ENCODE measurements at places on chromosomes 7 and 10. TPM values are rescaled to one million over a fixed set of nuclear protein-coding genes. Genes with fewer than 3 reads are reported as not detected.

DNA sequence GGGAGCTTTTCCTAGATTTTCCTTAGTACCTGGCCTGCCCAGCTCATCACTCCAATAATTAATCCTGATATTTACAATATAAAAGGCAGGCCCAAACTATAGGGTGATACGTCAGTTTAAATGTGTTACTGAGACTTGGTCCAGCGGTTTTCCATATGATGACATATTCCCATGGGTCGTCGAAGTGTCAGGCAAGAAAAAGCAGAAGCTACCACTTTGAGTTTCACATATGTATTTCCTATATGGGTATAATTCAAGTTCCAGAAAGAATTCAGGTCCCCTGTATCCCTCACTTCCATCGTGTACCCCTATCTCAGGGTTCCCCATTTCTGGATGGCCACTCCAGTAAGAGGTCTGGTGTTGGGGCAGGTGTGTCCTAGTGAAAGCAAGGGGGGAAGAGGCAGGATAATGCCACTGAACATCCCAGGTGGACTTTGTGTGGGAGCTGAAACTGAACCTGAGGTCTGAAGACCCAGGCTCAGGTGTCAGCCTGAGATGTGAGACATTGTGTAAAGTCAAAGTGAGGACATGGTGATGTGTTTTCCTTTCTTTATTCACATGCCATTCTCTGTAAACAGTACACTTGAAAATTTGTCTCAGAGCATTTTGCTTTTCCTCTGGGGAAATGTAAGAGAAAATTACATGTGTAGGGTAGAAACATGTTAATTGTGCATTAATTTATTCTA, 167.8 kb downstream of the PLXDC2 start:
- no peaks in the 10 kb centered on the region for H3K36me3 ChIP-seq
- H3K27me3 ChIP-seq = no peaks in the 10 kb centered on the region
- H3K4me3 ChIP-seq = no peak overlapping the region
- no peak overlapping the region for H3K27ac ChIP-seq

Gene LIPF
- total RNA-seq = not detected

Gene HABP2
- not detected for total RNA-seq

Gene RHOBTB1
- 16.2 TPM for total RNA-seq

Gene TSC22D4
- 30.7 TPM for total RNA-seq

DNA sequence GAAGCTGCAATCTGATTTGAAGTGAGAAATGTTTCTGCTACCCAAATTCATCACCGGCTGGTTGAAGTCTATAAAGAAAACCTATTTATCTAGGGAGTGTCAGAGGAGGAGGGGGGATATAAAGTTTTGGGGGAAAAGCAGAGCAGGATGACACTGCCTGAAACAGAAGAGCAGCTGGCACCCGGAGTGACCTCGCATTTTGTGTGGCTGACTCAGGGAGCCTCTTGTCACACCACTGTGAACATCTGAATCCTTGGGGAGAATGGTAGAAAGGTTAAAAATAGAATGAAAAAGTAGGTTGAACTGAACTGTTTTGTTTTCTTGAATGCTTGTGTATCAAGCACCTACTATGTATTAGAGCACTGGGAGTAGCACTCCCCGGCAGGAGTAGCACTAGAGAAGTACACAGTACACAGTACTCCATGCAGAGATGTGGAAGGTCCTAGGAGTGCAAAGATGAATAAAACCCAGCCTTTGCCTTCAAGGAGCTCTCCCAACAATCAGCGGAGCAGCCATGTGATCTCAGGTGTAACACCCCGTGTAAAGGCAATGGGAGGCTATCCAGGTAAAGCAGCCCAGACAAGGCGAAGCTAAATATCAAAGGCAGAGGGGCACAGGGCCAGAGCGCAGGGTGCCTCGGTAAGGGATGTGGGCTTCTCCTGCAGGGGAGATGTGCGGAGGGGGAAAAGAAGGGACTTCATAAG, 13.5 kb downstream of the CRTAC1 start:
- H3K4me1 ChIP-seq = no peaks in the 10 kb centered on the region
- no peak overlapping the region for H3K27ac ChIP-seq
- no peaks in the 10 kb centered on the region for H3K36me3 ChIP-seq
- no peak overlapping the region for H3K4me3 ChIP-seq
- peaks cover 10% of the 10 kb centered on the region for H3K27me3 ChIP-seq

DNA sequence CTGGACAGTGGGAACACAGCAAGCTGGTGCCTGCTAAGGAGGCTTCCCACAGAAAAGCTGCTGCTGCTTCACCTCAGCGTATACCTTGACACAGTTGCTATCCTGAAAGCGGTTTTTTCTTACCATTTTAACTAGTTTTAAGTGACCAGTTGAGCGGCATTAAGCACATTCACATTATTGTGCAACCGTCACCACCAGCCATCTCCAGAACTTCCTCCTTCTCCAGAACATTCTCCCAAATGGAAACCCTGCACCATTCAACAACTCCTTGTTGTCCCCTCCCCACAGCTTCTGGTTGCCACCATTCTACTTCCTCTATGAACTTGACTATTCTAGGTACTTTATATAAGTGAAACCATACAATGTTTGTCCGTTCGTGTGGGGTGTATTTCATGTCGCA, 169.9 kb downstream of the SNX10 start:
- H3K36me3 ChIP-seq = no peaks in the 10 kb centered on the region
- no peak overlapping the region for H3K27ac ChIP-seq
- H3K27me3 ChIP-seq = no peaks in the 10 kb centered on the region
- no peak overlapping the region for H3K4me3 ChIP-seq
- DNase-seq = no peak
- H3K4me1 ChIP-seq = no peaks in the 10 kb centered on the region

DNA sequence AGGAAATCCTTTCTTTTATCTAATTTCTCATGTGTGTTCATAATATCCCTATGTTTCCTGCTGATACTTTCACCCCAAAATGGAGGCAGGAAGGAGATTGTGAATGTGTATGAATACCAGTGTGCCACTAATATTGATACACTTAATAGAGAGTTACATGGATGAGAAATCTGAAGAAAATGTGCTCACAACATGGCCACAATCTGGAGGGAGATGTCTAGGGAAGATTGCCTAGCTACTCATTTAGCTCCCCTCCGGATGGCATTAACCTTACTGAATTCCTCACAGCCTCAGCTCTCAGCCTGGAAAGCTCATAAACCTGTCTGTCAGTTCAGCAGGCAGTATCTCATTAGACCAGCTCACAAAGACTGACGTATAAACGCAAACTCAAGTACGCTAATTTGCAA, 23.4 kb upstream of the DMTF1 start:
- H3K27me3 ChIP-seq = no peaks in the 10 kb centered on the region
- H3K4me3 ChIP-seq = no peak overlapping the region
- no peak for DNase-seq
- H3K27ac ChIP-seq = no peak overlapping the region

- H3K36me3 ChIP-seq = no peaks in the 10 kb centered on the region
- H3K27ac ChIP-seq = no peak overlapping the region
- DNase-seq = peak; percentile 63
- H3K4me1 ChIP-seq = no peaks in the 10 kb centered on the region
These were observed 103.0 kb upstream of the LSM8 start for GRCh38 chr7:118080947-118081346.

DNA sequence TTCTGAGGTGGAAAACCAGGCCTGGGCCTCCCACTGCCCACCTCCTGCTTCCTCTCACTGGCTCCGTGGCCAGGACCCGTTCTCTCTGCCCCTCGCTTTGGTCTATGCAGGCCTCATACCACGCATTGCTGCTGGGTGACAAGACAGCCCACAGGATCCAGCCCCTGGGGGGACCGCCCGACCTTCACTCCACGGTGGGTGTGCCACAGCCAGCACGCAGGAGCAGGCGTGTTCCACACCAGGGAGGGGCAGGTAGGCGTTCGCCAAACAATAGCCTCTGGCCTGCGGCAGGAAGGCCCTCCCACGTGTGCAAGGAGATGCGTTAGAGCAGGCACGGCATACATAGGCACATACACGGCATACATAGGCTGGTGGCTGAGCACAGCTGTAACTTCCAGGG, 233.4 kb downstream of the WDR37 start:
- no peaks in the 10 kb centered on the region for H3K36me3 ChIP-seq
- DNase-seq = peak; percentile 5
- no peak overlapping the region for H3K27ac ChIP-seq
